Suppressor macrophage treated with lipopolysaccharide for 4 hours (primary cell): ENCODE measurements at places on chromosomes 11 and 22.

- no peak for DNase-seq
These were observed 37.9 kb downstream of the MUC2 start for GRCh38 chr11:1112351-1113191.

DNA sequence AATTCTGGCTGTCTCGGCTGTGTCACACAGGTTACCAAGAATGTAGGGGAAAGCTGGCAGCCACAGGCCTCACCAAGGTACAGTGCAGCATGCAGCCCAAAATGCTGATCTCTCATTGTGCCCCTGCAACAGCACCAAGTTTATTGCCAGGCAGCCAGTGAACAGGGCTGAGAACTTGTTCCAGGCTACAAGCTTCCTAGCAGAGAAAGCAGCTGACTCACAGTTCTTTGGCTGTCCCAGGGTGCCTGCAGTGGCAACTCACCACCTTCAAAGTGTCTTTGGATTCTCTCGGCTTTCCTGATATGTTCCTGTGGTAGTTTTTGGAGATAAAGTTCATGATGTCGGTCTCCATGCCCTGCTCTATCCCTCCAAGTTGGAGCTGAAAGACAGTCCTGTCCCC lies 719.1 kb upstream of the ANO3 start:
- DNase-seq: no peak

GRCh38 chr11:33701302-33702230 lies 940 bp upstream of the C11orf91 start:
- peak; percentile 62 for DNase-seq

- no peak for DNase-seq
These were observed 22.9 kb upstream of the ASPHD2 start for GRCh38 chr22:26406118-26406517.

GRCh38 chr22:39360674-39361413 lies 11.1 kb downstream of the SYNGR1 start:
- no peak for DNase-seq

DNA sequence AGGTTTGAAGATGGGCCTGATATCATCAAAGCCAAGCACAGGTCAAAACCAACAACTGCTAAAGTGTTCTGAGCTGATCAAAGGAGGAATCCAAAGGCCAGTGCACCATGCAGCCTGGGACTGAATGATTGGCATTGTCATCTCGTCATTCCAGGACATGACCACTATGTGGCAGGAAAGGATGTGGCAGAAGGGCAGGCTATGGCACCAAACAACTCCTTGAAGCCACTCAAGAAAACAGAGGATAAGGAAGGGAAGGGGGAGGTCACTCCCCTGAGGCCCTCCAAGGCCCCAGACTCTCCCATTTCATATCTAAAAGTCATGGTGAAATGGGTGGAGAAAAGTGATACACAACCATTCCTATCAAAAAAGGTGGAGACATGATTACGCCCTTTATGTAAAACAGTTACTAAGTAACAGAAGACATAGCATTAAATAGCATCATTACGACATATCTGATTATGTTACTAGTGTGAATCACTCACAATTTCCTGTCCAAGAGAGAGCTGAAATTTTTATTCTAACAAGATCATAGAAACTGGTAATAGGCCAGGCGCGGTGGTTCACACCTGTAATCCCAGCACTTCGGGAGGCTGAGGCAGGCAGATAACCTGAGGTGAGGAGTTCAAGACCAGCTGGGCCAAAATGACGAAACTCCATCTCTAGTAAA lies 49.3 kb downstream of the AHNAK start:
- DNase-seq: peak; percentile 66

DNA sequence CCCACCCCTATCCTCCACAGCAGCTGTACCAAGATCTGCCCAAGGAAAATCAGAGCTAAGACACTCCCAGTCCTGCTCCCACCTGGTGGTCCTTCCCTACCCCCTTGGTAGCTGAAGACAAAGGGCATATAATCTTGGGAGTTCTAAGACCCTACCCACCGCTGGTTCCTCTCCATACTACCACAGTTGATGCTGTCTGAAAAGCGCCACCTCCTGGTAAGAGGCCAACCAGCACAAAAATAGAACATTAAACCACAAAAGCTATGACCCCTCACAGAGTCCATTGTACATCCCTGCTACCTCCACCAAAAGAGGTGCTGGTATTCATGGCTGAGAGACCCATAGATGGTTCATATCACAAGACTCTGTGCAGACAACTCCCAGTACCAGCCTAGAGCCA lies 161.5 kb upstream of the ARHGAP42 start:
- DNase-seq: no peak

DNA sequence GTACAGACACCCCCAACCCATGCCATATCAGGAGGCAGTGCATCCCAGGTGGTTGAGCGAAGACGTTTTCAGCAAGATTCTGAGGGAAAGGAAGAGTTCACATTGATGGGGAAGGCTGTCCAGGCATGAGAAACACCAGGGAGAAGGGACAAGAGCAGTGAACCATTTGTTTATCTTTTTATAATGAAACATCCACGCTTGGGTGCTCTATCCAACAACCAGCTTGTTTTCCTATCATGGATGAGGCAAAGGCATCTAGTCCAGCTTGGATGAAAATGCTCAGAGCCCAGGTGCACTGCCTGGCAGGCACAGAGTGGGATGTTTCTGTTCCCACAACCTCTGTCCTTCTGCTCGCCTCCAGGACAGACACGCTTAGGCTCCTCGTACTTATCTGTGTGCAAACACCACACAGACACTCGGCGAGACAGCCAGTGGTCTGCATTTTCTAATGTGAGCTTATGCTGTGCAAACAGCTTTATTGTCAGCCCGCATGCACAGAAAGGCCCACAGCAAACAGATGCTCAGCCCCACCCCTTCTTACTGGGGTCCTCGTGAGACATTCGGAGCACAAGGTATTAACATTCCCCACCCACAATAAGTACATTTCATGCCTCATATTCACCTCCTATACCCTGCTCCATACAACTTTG lies 45.4 kb upstream of the NTM start:
- no peak for DNase-seq

GRCh38 chr11:112977755-112978154 lies 16.5 kb downstream of the NCAM1 start:
- peak; percentile 76 for DNase-seq

DNA sequence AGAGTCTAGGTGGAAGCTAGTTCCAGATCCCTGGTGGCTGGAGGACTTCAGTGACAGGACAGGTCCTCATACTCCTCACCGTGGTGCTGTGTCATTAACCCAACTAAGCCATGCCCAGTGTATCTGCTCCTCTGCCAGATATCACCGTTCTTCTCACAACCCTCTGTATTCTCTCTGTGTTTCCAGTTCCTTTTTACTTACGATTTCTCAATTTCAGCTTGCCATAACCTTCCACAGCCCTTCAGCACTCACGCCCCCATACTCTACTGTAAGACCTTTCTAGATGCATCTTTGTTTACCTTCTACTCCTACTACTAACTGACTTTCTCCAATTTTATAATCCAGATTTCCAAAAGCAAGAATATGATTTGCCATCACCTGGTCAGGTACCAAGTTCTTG lies 26.1 kb upstream of the RIC3 start:
- DNase-seq: peak; percentile 21

GRCh38 chr22:44214187-44214586 lies 33.5 kb downstream of the PARVG start:
- DNase-seq: no peak

GRCh38 chr11:28123151-28123581 lies 15.0 kb downstream of the METTL15 start:
- DNase-seq: no peak

GRCh38 chr22:25582946-25583345 lies 18.5 kb downstream of the GRK3 start:
- no peak for DNase-seq

DNA sequence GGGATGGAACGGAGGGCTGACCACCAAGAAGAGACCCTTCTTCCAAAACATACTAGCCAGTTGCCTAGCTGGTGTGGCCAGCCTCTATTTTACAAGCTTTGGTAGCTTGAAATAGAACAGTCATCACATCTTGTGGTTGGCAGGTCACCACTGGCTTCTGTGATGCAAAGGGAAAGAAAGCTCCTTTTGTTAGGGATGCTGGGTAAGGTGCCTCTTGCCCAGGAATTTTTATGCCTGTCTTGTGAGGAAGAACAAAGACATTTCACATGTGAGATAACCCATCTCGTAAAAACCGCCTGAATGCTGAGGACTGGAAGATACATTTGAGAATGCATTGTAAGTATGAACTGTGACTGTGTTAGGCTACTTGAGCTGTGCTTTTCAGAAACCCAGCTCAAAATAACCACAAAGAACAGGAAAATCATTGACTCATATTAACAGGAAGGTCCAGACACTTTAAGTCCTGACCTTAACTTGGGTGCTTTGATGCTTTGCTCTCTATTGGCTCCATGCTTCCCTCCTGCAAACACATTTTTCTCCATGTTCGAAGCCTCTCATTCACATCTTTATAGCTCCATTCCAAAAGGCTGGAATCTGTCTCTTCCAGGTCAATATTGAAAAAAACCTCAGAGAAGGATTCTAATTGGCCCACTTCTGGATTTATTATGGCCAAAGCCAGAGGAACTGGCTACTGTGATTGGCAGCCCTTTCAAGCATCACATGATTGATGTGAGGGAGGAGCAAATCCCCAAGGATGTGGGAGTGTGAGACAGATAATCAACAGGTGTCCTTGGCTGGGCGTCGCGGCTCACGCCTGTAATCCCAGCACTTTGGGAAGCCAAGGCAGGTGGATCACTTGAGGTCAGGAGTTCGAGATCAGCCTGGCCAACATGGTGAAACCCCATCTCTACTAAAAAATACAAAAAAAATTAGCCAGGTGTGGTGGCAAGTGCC lies 53.9 kb downstream of the MICAL2 start:
- no peak for DNase-seq

- DNase-seq: no peak
These were observed 131.7 kb upstream of the ISX start for GRCh38 chr22:34934261-34934660.

DNA sequence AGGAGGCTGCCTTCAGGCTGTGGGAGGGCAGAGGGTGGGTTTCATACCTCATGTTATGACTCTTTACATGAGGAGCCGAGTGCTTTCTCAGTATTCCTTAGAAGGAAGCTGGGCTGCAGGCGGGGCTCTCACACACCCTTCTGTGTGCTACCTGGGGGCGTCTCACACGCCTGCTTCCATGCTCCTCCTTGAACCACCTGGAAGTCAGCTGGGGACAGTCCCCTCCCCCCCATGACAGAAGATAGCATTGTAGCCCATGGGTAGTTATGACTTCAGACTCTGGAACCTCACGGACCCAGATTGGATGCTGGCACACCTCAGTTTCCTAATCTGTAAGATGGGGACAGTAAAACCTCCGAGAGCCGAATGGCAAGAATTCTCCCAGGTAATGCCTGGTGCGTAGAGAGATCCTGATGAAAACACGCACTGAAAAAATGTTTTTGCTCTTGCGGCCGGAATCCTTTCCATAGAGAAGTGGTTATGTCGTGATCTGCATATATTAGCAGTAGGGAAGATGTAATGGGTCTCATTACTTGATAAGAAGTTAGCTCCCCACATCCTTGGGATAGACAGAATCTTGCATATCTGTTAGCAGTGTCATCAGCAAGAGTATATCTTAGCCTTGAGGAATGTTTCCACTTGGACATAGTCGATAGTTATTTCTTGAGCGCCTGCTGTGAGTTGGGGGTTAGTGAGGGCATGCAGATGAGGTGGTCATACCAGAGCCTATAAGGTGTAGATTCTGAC lies 4.9 kb downstream of the DAGLA start:
- no peak for DNase-seq

DNA sequence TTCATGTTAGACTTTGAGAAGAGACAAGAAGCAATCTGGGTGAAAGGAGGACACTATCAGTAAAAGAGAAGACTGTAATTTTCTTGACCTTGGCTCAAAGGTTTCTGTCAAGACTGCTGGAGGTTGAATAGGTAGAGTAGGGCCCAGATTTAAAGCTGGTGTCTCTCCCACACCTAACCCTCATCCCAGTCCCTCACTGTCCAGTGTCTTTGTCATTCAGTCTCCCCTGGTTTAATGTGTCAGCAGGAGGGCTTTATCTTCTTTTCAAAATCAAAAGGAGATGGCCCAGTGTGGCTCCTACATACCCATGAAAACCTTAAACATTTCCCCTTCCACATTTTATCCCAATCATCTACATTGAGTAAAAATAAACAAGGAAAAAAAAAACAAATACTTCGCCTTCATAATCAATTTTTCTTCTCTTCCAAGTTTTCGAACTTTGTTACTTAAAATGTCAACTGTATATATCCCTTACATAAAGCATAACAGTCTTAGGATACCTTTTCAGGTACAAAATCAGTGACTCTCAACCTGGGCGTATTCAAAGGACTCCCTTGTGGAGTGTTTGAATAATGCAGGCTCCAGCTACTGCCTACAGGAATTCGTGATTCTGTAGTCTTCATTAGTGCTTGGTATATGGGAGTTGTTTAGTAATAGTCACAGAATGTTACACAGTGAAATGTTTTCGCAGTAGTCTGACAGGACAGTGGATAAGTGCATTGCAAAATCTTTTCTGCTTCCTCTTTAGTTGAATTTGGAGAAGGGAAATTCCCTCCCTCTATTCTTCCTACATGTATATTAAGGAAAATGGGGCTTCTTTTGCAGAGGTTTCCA lies 87.2 kb downstream of the FAT3 start:
- DNase-seq: peak; percentile 7

- no peak for DNase-seq
These were observed at the start of gene MS4A1 for GRCh38 chr11:60455531-60456042. MS4A1 (plus strand) TSS chr11:60455847; CDS start chr11:60462375, 6,528 bp downstream.

GRCh38 chr11:97430877-97431276 lies 1041.1 kb downstream of the JRKL start:
- DNase-seq: no peak

DNA sequence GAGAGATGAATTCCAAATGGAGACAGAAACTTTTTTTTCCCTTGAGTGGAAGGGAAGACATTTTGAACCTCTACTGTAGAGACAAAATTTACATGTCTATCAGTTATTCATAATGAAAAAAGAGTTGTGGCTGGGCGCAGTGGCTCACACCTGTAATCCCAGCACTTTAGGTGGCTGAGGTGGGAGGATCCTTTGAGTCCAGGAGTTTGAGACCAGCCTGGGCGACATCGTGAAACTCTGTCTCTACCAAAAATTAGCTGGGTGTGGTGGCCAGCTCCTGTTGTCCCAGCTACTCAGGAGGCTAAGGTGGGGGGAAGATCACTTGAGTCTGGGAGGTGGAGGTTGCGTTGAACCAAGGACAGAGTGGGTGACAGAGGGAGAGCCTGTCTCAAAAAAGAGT lies 4.1 kb downstream of the EED start:
- no peak for DNase-seq

GRCh38 chr11:94700622-94701021 lies 67.5 kb upstream of the AMOTL1 start:
- DNase-seq: no peak

GRCh38 chr11:37858398-37858797 lies 1260.4 kb upstream of the RAG2 start:
- no peak for DNase-seq

DNA sequence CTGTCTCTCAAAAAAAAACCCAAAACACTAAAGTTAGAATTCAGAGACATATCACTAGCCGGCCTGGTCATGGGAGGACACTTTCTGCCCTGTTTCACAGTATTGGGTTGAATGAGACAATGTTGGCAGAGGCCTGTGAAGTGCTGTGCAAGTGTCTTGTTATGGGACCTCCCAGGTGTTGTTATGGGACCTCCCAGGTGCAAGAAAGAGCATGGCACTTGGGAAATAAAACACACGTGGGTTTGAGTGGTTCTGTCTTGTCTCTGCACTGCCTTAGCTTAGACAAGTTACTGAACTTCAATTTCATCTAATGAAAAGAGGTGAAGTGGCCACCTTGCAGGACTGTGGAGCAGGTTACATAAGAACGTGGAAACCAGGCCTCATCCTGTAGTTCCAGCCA lies 28.9 kb upstream of the RAB1B start:
- no peak for DNase-seq

GRCh38 chr11:15109602-15110001 lies 5.1 kb upstream of the INSC start:
- DNase-seq: no peak
